ENCODE measurements at places on chromosomes 7 and 10.
A peak's percentile ranks its signal among the peaks of the same experiment; 100 is the strongest.

DNA sequence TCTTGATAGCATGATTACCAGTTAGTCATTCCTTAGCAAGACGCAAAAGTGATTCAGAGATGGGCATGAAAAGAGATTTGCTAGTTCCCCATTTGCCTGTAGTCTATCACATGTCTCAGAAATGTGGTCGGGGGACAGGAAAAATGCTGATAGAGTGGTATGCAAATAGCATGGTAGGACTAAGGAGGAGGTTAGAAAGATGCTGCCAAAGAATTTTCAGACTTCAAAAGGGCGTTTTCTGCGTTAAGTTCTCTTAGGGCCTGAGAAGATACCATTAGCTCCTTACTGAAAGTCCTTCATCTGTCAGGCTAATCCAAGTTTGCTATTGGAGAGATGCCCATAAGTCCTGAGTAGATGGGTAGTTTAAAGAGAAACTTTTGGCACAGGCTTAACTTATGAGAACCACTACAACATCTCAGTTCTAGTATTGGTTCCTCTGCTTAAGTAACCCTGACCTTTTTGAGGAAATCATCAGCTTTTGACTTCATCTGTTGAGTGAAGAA lies 2.7 kb downstream of the CALD1 start:
- DNase-seq = peak; percentile 20

DNA sequence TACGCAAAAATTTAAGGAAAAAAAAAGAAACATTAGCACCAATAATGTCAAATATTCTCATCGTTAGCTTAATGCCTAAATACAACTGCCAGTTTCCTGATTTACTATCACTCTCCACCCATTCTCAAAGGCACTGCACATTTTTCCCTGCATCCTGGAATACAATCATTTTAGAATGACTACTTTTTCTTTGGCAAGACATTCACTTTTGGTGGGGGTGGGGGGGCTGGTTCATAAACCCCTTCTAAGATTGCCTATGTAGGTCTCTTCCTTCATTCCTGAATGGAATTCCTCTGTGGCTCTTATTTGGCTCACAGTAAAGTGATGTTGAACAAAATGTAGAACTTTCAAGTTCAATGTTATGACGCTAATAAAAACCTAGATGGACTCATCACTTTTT lies 74.3 kb downstream of the RNLS start:
- DNase-seq = no peak

DNA sequence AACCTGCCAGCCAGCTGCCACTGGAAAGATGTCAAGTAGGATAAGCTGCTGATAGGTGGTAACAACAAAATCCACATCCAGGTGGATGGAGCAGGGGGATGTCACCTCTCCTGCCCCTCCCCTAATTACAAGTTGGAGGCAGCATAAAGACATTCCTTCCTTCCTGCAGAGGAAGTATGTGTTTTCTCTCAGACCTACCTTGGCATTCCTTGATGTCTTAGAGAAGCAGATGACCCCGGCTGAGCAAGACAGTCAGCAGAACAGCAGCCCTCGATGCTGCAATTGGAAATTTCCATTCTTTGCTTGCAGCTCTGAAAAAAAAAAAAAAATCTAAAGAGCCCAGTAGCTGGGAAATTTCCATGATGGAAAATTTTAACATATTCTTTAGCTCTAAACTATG lies 137.5 kb upstream of the MKLN1 start:
- DNase-seq = no peak

DNA sequence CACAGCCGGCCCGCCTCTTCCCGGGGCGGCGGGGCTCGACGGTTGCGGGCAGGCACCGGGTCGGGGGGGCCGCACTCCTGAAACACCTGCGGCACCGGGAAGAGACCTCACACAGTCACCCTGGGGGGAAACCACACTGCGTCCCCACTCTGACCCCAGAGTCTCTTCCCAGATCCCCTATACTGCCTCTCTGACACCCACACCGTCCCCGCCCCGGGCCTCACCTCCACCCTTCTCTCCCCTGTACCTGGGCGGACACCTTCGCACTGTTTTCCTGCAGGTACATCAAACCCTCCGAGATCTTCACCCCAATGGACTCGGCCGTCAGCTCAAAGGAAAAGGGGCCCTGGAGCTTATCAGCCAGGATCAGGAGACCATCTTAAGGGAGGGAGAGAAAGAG lies 3.4 kb upstream of the GAL3ST4 start:
- no peak for DNase-seq

GRCh38 chr10:13868528-13869294 lies 281.9 kb downstream of the PRPF18 start:
- DNase-seq = no peak

DNA sequence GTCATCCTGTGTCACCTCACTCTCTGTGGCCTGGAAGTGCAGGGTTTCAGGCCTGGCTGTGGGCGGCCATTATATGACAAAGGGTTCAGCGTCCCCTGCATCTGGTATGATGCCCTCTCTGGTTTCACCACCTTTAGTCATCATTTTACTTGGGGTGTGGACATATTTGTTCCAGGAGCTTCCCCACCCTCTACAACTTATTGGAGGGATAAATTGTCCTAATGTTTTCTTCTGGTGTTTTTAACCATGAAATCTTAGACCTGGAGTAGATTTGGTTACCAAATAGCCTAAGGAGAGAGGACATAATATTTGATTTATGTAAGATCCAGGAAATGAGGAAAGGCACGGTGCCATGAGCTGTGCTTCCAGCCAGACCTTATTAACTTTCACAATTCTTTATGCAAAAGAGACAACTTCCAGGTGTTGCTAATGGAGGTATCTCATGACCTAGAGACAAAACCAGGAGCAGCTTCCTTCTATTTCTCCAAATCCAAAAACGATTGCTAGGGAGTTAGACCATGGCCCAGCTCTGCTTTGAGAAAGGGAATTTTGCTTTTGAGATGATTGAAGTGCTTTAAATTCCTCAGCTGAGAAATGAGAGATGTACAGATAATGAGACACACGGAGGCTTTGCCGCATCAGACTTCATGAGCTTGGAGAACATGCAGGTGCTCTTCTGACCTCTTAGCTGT lies 20.9 kb downstream of the WBP1L start:
- DNase-seq = no peak

GRCh38 chr10:13118784-13119410 lies 18.9 kb downstream of the OPTN start:
- DNase-seq = no peak

GRCh38 chr10:28367929-28368484 lies 65.1 kb upstream of the MPP7 start:
- peak; percentile 89 for DNase-seq

- DNase-seq = no peak
Measured at GRCh38 chr10:78865931-78866717, 202.6 kb upstream of the ZMIZ1 start.

GRCh38 chr7:84705706-84706105 lies 481.1 kb downstream of the SEMA3D start:
- no peak for DNase-seq

DNA sequence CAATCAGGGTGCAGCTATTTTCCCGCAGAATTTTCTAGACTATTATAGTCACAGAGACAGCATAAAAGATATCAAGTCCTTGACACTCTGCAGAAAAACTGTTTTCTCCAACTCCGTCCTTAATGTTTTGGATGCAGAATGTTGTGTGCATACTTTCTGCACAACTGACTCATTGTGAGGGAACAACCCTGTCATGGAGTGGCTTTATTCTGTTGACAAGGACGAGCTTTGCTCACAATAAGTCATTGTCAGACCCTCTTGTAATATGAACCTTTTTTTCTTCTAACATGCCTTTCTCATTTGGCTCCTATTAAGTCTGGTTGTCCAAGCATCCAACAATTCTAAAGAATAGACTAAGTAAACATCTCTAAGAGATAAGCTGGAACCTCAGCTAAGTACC lies 17.3 kb downstream of the ABCB4 start:
- DNase-seq = no peak

- no peak for DNase-seq
Measured at GRCh38 chr7:157576415-157576814, 239.6 kb downstream of the DNAJB6 start.

DNA sequence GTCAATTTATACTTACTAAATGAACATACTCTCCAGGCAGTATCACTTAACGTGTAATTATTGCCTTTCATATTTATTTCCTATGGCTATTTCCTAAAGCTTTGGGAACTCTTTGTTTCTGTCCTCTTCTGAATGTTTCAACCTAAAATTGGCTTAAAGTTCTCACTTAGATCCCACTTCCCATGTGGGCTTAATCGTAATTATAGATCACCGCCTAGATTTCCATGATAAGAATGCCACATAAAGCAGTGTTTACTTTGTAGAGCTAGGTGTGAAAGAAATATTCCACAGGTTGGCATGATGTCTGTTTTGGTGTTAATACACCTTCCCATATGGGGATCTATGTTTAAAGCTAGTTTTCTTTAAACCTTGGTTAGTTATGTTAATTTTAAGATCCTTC lies 1.5 kb downstream of the HDAC9 start:
- DNase-seq = no peak
